SK-N-SH (cell line): ENCODE measurements at places on chromosomes 7 and 10. TPM values are rescaled to one million over a fixed set of nuclear protein-coding genes. Genes with fewer than 3 reads are reported as not detected.

GRCh38 chr7:91852263-91852741 is 28.2 kb downstream of the MTERF1 start:
- DNase-seq, result no peak

GRCh38 chr10:117519879-117520278 is 22.7 kb upstream of the EMX2 start:
- DNase-seq, result no peak

DNA sequence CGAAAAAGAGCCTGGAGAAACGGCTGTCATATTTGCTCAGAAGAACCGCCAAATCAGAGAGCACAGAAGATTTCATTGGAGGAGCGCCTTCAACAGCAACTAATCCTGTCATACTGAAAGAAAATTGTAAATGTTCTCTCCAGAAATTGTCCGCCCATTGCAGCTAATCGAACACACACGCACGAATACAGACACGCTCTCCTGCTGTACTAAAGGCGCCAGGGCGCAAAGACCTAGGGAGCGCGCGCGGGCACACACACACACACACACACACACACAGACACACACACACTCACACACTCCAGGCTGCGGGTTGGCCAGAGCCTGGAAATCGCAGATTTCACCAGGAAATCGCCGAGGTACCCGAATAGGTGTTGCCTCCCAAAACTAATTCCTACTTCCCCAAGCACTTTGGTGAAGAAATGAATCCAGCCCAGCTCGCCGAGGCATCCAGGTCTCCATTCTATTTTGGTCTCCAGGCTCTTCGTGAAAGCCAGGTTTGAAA is at the start of gene CHRM2:
Gene CHRM2 (plus strand): TSS at position 157 of the 505 bp plus-strand sequence. CDS start 146,214 bp downstream, outside the sequence.
- DNase-seq, result peak; percentile 55

- peak; percentile 46 for DNase-seq
Observed at GRCh38 chr7:157278791-157279724, 57.7 kb upstream of the DNAJB6 start.

- peak; percentile 80 for DNase-seq
Observed at GRCh38 chr7:153934629-153935028, 117.6 kb upstream of the DPP6 start.

GRCh38 chr7:41098846-41099245 is 604.0 kb downstream of the INHBA start:
- DNase-seq, result no peak

DNA sequence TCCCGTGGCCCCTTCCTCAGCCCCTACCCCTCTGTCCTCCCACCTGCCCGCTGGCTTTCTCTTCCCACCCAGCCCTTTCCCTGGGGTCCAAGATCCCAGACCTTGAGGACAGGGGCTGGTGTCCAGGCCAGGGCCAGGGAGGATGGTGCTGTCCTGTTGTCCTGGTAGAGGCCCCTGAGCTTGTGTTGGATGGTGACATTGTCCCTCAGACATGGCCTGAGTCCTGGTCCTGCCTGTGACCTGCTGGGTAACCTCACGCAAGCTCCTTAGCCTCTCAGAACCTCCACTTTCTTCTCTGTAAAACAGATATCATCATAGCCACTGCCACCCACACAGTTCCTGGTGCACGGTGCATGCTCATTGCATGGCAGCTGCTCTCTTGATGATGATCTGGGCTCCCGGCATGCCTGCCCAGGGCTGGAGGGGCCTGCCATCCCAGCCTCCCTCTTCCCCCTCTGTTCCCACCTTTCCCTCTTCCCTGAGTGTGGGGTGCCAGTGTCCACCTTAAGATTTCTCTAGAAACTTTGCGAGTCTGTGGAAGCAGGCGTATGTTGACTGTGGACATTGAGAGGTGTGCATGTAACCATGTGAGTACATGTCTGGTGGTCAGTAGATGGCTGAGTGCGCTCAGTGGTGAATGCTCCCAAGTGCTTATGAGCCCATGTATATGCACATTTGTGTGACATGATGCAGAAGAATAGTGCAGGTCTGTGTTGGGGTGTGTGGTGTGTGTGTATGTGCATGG is 60.4 kb downstream of the NEURL1 start:
- DNase-seq, result no peak

Gene C7orf33
- not detected in 2 replicates for polyA plus RNA-seq

Gene STAM
- 19.1 and 23.9 TPM in 2 replicates for polyA plus RNA-seq

Gene LIPN
- not detected in 2 replicates for polyA plus RNA-seq

Gene CTAGE8
- polyA plus RNA-seq, result not detected in 2 replicates
